Stimulated activated CD4-positive, alpha-beta T cell treated with anti-CD3 and anti-CD28 coated beads, Interleukin-4, amount 100 ng/mL, for 48 hours (primary cell): ENCODE measurements at places on chromosomes 13 and 19.

GRCh38 chr19:19379527-19379926, 25.9 kb upstream of the GATAD2A start:
- DNase-seq: no peak

- DNase-seq: no peak
Measured at GRCh38 chr13:90493667-90494066, 853.8 kb upstream of the MIR17HG start.

DNA sequence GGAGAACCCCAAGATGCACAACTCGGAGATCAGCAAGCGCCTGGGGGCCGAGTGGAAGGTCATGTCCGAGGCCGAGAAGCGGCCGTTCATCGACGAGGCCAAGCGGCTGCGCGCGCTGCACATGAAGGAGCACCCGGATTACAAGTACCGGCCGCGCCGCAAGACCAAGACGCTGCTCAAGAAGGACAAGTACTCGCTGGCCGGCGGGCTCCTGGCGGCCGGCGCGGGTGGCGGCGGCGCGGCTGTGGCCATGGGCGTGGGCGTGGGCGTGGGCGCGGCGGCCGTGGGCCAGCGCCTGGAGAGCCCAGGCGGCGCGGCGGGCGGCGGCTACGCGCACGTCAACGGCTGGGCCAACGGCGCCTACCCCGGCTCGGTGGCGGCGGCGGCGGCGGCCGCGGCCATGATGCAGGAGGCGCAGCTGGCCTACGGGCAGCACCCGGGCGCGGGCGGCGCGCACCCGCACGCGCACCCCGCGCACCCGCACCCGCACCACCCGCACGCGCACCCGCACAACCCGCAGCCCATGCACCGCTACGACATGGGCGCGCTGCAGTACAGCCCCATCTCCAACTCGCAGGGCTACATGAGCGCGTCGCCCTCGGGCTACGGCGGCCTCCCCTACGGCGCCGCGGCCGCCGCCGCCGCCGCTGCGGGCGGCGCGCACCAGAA, 1.1 kb downstream of the SOX1 start:
- DNase-seq: no peak

DNA sequence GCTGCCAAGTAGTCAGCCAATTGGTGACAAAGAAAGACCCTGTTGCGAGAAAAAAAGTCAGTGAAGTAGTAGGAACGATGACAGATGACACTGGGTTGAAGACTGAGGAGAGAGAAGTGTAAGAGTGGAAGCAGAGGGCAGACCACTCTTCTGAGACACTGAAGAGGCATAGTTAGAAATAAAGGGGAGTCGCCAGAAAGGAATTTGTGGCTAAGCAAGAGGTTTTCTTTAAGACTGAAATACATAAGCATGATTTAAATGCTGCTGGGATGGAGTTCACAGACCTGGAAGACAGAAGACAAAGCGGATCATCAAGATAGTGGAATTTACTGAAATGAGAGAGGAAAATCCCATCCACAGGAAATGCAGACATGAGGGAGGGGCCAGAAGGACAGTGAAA, 56.2 kb upstream of the USPL1 start:
- DNase-seq: no peak

DNA sequence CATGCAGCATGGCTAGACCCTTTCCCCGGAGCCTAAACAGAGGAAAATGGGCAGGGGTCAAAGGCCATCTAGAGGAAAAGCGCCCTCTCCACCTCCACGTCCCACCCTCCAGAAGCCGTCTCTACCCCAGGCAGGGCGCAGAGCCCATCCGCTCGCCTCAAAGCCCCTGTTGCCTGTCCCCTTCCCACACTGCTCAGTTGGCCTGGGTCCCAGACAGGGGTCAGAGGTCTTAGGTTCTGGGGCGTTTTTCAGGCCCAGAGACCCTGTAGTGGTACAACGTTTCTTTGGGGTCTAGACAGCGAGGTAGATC, 285 bp downstream of the TMEM143 start:
- DNase-seq: no peak

DNA sequence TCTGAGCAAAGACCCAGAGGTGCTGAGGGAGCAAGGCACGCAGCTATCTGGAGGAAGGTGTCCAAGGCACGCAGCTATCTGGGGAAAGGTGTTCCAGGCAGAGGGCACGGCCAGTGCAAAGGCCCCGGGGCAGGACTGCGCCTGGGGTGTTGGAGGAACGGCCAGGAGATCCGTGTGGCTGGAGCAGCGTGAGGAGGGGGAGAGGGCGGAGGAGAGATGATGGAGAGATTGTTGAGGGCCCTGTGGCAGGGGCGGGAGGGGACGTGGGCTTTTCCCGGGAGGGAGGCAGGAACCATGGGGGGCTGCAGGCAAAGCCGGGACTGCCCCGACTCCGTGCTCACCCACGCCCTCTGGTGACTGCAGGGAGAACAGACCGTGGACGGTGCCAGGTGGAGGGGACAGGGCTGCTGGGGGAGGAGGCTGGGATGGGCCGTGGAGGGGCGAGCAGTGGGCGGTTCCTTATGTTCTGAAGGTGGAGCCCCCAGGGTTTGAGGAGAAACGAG, 13.3 kb upstream of the MISP start:
- peak; percentile 58 for DNase-seq

DNA sequence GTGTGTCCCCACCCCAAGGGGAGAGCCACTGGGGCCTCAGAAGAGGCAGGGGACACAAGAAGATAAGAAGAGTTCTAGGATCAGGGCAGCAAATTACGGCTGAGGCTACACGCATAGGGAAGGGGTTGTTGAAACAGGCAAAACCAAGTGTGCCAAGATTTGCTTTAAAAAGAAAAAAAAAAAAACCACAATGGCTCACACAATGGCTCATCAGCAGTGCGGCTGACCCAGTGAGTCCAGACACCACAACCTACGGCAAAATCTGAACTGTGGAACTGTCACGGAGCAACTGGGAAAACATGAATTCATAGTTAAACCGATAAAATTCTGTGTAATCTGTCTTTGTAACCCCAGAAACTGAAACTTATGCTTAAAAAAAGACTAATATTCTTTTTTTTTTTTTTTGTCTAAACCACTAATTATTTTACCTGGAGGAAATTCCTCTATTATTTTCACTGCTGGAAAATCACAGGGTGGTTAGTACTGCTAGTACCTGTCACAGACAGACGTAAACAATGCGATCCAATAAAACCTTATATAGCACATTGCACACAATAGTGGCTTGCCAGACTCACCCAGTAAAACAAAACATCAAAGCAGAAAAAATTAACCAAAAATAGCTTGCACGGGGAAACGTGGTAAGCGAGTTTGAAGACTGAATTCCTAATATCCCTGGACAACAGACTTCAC, 325.4 kb upstream of the TSHZ3 start:
- no peak for DNase-seq

DNA sequence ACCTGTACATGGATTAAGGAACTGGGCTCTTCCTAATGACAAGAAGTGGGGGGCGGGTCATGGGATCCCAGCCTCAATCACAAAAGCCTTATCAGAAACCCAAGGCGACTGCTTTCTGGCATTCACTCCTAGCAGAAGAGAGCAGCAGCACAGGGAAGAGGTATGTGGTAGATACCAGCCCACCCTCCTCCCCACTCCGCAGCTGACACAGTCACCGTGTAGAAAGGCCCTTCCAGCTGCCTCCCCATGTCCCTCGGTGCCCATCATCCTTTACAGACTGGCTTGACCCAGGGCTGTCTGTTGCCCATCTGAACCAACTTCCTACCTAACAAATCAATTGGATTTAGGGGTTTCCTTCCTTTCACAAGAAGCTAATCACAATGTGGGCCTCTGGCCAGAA, 3.1 kb upstream of the DHRS12 start:
- no peak for DNase-seq

DNA sequence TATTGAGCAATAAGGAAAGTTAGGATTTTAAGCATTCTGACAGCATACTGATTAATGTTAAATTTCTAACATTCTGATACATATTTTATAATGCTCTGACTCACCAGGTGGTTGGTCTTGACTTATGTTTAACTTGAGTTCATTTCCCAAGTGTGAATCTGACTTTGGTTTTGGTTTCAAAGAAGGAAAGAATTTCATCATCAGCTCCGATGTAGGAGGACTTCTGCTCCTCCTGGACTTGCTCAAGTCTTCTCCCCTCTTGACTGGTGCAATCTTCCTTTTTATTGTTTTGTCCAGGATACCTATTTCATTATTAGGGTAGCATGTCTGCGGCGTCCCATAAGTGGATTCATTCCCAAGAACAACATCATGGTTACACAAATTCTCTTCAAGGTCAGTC, 141.3 kb downstream of the RNF17 start:
- no peak for DNase-seq

DNA sequence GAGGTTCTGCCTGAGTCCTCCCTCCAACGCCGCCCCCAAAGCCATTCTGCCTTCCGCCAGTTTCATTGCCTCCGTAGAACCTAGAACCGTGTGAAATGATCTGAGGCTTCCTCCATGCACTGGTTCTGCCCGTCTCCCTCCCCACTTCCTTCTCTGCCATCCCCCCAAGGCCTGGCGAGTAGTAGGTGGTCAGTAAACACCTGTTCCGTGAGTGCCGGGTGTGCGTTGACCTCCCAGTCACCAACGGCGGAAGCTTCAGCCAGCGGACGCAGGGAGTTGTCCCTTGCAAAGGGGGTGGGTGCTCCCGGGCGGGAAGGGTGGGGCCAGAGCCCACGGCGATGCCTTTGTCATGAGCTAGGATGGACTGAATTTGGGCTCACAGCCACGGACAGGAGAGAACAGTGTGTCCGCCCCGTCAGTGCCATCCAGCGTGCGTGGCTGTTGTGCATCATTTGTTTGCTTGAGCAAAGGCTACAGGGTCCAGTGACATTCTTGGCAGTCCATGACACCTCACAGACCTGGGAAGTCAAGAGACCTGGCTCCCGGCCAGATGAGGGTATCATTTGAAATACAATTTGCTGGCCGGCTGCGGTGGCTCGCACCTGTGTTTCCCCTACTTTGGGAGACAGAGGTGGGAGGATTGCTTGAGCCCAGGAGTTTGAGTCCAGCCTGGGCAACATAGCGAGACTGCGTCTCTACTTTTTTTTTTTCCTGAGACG, 43.1 kb downstream of the NFIC start:
- DNase-seq: no peak

- no peak for DNase-seq
Measured at GRCh38 chr19:5358173-5358800, 17.7 kb upstream of the PTPRS start.

DNA sequence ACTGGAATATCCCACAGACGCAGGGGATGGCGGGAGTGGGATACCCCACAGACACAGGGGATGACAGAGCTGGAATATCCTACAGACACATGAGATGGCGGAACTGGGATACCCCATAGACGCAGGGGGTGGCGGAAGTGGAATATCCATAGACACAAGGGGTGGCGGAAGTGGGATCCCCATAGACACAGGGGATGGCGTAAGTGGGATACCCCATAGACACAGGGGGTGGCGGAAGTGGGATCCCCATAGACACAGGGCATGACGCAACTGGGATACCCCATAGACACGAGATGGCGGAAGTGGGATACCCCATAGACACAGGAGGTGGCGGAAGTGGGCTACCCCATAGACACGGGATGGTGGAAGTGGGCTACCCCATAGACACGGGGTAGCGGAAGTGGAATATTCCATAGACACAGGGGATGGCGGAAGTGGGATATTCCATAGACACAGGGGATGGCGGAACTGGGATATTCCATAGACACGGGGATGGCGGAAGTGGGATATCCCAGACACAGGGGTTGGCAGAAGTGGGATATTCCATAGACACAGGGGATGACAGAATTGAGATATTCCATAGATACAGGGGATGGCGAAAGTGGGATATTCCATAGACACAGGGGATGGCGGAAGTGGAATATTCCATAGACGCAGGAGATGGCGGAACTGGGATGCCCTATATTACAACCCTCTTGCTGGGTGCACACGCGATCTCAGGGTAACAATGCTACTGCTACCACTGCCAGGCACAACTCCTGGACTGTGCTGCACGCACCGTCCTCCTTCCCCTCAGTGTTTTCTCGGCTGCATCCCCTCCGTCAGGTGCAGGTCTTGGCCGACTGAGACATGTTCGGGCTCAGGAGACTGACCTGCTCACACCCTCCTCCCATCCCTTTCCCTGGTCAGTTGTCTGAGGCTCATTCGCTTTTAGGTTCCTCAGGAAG, 28.1 kb downstream of the ZNF787 start:
- DNase-seq: no peak

DNA sequence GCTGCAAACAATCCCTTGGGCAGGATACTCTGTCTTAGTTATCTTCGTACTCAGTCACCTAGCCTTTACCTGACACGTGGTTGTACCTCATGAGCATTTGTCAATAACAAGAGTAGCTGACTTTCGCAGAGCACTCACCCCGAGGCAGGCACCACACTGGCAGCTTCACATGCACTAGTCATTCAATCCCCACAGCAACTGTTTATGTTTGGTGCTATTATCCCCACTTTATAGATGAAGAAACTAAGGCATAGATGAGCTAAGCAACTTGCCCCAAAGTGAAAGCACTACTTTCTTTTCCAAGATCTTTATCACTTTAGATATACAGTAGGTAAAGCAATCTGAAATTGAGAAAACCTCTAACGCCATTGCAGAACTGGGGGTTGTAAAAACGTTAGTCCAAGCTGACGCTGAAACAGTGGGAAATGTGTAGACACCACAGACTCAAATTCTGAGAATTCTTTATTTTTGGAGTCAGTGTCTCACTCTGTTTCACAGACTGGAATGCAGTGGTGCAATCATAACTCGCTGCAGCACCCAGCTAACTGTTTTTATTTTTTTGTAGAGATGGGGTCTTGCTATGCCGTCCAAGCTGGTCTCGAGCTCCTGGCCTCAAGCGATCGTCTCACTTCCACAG, 446.0 kb downstream of the FOXO1 start:
- peak; percentile 40 for DNase-seq

DNA sequence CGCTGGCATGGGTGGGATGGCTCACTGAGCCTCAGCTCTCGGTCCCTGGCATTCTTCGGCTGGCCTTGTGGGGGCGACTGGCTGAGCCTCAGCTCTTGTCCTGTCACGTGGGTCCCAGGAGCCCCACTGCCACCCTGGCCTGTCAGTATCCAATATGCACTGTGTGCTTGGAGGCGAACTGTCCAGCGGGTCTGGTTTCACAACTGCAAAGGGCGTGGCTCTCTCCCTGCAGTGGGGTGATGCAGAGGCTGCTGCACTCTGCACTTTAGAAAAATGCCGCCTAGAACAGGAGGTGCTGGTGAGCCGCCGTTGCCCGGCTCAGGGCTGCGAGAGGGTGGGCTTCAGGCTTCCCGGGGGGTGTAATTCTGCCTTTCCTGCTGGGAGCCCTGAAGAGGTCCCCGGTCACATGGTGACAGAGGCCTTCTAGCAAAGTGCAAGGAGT, 17.0 kb upstream of the TMEM255B start:
- DNase-seq: no peak

GRCh38 chr13:39600766-39601165, 2.2 kb downstream of the LHFPL6 start:
- DNase-seq: no peak

GRCh38 chr13:56953965-56954364, 186.8 kb upstream of the PRR20A start:
- no peak for DNase-seq
